A172 (cell line): ENCODE measurements at places on chromosomes 6 and 20.

GRCh38 chr20:17570347-17571152 is 675 bp downstream of the DSTN start:
- DNase-seq: peak; percentile 50

DNA sequence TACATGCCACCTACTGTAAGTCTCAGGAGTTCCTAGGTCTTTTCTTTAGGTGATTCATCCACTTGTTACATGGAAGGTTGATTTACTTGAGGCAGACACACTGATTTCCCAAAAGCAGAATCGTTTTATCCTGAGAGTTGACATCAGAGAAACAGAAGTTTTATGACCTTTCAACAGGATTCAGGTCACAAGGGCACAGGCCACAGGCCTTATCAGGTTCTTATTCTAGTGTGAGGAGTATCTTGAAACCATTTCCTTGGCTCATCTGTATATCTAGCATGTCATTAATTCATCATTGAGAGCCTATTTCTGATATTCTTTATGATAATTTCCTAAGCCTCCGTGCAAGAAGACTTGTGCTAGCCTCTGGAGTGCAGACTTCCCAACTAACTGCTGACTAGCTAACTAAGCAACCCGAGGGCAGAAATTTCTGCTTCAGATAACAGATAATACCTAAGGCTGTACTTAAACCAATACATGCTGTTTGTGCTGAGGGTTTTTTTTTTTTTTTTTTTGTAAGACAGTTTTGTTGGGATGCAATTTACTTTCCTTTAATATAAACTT is 44.9 kb upstream of the RFPL4B start:
- DNase-seq: no peak

GRCh38 chr6:5729080-5729434 is 277.7 kb downstream of the NRN1 start:
- DNase-seq: peak; percentile 81

- DNase-seq: peak; percentile 37
These were observed 107.5 kb downstream of the SLC22A3 start for GRCh38 chr6:160455541-160456213.

- DNase-seq: no peak
These were observed 995.9 kb upstream of the ADGRB3 start for GRCh38 chr6:67639161-67639560.

DNA sequence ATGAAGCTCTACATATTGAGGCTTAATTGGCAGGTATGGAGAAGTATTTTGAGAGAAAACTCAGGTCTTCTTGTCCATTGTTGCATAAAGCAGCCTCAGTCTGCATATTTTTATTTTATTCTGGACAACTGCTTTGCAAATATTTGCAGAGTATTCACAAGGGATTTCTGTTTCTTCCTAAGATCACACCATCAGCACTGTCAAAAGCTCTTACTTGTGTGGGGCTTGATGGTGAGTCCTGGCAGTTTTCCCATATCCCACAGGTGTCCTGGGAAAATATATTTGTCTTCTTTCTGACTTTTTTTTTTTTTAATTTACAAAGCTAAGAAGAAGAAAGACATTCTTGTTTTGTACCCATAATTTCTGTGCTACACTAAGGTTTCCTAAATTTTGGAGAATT is 16.9 kb upstream of the MLIP start:
- DNase-seq: no peak

DNA sequence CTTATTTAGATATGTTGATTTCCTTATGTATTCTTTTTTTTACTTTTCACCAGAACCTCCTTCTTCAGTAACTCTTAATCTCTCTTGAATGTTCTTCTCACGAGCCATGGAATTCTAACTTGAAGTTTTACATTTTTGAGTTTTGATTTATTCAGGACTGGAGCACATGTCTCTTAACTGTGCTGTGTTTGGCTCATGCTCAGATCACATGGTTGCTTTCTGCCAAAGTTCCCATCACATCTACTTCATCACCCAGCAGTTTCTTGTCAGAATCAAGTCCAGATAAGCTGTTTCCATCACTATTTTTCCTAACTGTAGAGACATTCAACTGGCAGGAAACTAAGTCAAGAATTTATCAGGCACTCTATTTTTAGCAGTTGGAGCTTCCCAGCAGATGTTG is 31.7 kb downstream of the SLC35A1 start:
- no peak for DNase-seq

DNA sequence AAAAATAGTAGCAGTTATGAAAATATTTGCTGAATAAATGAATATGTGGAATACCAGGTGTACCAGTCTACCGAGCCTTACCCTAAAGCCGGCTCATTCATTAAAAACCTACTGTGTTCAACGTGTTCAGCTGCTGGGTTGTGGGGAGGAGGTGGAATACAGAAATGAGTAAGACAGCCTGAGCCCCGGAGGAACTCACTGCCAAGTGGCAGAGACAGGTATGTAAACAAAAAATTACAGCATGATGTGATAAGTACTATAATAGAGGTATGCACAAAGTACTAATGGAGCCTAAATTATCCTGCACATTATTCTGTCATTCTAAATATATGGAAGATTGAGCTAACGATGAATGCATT is 6.8 kb upstream of the ADTRP start:
- DNase-seq: no peak

DNA sequence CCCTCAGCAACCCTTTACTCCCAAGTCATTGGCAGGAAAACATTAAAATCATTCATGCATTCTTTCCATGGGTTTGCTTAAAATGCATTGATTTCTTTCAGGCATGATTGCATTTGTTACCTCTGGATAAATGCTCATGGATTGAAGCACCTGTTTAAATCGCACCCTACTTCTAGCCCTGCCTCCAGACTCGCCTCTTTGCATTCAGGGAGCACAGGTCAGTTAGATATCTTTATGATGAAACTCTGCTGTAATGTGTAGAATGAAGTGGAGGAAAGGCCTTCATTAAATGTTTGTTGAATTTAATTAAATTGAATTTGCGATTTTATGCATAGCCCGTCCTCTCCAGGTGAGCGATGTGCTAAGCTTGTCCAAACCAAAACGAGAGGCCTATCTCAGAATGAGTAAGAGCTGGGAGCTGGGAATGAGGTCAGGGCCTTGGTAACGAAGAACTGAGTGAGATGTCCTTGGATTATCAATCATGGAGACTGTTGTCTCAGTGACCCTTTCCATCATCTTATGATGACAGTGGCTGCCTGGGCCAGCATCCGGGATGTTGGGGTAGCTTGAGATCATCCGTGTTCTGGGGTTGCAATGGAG is 210.1 kb downstream of the SYNDIG1 start:
- DNase-seq: no peak

DNA sequence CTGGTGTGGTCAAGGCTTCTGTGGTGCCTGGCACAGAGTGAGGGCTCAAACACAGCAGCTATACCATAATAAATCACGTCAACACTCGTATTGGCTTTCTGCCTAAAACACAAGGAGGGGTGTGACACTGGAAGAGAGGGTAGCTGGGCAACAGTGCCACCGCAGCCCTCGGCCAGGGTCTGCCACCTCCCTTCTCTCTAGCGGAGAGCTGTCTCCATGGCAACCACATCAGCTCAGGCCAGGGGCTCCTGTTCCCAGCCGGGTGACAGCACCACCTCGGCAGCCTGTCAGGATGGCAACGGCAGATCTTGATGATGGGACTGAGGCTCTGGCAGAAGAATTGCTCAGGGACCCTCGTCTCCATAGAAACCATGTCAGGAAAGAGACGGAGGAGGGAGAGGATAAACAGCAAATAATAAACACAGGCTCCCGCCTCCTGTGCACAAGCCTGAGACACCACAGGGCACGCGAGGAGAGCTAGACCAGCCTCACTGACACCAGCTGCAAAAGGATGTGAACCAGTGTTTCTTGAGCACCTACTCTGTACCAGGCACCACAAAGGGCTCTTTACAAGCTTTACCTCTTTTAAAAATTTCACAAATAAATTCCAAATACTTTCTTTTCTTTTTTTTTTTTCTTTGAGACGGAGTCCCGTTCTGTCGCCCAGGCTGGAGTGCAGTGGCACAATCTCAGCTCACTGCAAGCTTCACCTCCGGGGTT is 50.4 kb upstream of the TLDC2 start:
- DNase-seq: no peak

DNA sequence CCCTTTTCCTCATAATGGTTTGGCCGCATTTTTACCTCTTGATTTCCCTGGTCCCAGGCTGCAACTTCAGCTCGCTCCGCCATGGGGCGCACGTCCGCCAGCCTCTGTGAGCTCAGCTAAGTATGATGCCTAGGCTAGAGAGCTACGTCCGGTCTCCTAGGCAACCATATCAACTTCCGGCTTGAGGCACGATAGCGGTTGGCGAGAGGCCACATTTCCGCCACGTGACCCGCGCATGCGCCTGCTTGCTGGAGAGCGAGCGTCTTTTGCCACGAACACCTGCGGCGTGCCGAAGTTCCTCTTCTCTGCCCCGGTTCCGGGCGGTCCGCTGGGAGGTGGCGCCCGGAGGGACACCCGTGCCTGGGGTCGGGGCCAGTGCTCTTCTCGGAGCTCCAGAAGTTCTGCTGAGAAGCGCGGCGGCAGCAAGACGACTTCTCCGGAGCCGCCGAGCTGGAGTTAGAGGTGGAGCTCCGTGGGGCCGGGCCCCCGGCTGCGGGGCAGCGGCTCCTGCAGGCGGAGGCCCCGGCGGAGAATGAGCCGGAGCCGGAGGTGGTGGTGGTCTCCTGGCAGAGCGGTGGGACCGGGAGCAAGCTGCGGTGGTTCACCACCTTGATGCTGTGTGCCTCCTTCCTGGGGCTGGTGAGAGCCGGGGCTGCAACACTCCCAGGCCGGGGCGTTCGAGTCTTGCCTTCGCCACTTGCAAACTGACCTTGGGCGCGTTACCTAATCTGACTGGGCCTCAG is 172.0 kb downstream of the SLC16A10 start:
- peak; percentile 95 for DNase-seq
